Activated CD8-positive, alpha-beta memory T cell treated with anti-CD3 and anti-CD28 coated beads, Interleukin-2, amount 50 U/mL, for 48 hours (primary cell): ENCODE measurements at places on chromosomes 5 and 9.

DNA sequence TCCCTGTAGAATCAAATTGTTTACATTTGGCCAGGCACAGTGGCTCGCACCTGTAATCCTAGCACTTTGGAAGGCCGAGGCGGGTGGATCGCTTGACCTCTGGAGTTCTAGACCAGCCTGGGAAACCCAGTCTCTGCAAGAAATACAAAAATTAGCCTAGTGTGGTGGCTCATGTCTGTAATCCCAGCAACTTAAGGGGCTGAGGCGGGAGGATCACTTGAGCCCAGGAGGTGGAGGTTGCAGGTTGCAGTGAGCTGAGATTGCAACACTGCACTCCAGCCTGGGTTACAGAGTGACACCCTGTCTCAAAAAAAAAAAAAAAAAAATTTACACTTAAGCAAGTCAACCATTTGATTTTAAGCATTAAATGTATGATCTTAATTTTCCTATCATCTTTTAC is 17.5 kb upstream of the IQGAP2 start:
- DNase-seq, result no peak

DNA sequence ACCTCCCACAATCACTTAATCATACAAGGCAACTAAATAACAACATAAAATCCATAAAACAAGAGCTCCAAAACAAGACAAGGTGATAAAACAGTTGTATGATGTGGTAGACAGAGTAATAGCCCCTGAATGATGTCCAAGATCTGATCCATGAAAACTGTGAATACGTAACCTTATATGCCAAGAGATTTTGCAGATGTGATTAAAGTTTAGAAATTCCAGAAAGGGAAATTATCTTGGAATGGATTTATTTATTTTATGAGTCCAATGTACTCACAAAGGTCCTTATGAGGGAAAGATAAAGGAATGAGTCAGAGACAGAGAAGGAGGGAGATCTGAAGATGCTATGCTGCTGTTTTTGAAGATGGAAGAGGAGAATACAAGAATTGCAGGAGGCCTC is 1775.7 kb upstream of the C9orf72 start:
- no peak for DNase-seq

GRCh38 chr5:1341863-1342262 is 3.0 kb downstream of the CLPTM1L start:
- DNase-seq, result no peak

- DNase-seq, result no peak
Measured at GRCh38 chr9:123326662-123327093, 29.3 kb upstream of the CRB2 start.

DNA sequence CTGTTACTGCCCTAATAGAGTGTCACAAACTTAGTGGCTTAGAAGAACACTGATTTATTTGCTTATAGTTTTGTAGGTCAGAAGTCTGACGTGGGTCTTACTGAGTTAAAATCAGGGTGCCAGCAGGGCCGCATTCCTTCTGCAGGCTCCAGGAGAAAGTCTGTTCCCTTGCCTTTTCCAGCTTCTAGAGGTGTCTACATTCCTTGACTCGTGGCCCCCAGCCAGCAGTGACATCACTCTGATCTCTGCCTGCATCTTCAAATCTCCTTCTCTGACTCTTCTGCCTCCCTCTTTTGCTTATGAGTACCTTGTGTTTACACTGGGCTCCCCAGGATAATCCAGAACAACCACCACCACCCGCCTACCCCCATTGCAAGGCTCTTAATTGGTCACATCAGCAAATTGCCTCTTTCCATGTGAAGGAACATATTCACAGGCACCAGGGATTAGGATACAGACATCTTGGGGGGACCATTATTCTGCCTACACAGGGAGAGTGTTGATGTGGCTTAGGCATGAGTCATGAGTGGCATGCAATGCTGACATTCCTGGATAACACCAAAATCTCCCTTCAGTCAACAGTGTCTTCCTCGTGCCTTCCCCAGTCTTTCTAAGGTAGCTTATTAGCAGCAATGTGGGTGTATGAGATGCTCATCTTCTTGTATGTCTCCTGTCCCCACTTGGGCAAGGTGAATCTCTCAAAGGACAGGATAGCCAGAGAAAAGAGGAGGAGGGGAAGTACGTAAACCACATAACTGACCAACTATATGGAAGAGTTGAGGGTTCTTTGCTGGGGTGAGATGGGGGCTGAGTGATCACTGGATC is 24.4 kb downstream of the CYFIP2 start:
- DNase-seq, result peak; percentile 47

- no peak for DNase-seq
Measured at GRCh38 chr5:59798862-59799667, 94.5 kb downstream of the PDE4D start.

DNA sequence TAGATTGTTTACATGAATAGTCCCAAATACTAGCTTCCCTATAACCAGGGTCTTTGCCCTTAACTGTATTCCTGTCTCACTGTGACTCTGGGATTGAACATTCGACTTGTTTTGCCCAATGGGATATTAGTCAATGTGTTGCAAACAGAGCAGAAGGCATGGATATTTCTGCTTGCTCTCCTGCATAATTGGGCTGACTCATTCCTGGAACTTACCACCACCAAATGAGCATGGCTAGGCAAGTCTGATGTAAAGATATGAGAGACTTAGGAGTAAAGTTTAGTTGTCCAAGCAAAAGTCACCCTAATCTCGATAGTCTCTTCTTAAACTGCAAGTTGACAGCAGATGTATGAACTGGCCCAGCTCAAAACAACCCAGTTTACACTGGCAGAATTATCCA is 273.5 kb upstream of the CCNG1 start:
- no peak for DNase-seq

- DNase-seq, result peak; percentile 54
Measured at GRCh38 chr9:109817846-109818472, 38.0 kb downstream of the PALM2AKAP2 start.

- DNase-seq, result no peak
Measured at GRCh38 chr5:144085381-144085780, 85.1 kb downstream of the YIPF5 start.

DNA sequence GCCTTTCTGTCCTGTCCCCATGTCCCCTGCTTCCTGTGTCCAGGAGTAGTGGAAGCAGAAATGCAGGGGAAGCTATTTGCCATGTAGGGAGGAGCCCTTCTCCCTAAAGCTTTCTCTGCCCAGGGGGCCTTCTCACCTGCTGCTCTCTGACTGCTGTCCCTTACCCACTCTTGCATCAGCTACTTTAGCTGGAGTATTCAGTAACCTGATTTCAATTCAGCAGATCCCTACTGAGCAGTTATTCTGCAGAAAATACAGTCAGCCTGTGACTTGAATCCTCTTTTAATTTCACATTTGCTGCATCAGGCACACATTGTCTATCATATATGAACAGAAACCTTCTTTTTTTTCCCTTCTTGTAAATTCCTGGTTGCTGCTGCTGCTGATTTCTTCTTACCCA is 90.4 kb downstream of the MVB12B start:
- no peak for DNase-seq

DNA sequence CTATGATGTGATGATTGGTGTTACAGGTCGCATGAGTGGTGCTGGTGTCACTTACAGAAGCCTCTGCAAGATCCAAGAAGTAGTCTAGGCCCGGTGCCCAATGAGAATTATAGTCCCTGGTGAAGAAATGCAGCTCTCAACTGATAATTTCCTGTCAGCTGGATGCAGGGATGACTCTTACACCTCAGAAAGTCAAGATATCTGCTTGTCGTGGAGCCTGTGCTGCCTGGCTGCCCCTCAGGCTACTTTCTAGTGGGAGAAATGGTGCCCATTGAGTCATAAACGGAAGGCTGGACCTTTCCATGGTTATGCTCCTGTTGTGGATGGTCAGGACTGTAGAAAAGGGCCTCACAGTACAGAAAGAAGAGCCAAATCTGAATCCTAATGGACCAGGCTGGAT is 46.8 kb upstream of the NXNL2 start:
- no peak for DNase-seq

- DNase-seq, result no peak
Measured at GRCh38 chr5:178074266-178074952, 38.9 kb upstream of the N4BP3 start.

DNA sequence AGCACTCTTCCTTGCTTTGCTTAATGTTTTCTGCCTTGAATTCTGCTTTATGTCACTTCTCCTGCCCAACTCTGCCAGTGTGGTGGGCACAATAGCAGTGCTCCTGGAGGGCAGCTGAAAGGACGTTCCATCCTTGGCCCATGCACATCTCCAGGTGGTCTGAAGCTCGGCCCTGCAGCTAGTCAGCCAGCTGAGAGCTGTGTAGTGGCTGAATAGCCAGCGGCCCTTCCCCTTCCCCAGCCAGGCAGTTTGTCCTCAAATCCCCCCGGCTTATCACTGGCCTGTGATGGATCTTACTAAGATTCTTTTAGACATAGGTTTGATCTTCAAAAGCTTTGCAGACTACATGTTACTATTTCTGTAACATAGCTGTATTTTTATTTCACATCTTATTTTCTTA is 42.7 kb upstream of the ANGPTL2 start:
- peak; percentile 30 for DNase-seq

GRCh38 chr5:129858131-129858675 is 46.1 kb upstream of the CHSY3 start:
- DNase-seq, result no peak

GRCh38 chr9:73923796-73924195 is 573.3 kb upstream of the RORB start:
- no peak for DNase-seq

- DNase-seq, result no peak
Measured at GRCh38 chr5:80930940-80931339, 29.2 kb upstream of the RASGRF2 start.

DNA sequence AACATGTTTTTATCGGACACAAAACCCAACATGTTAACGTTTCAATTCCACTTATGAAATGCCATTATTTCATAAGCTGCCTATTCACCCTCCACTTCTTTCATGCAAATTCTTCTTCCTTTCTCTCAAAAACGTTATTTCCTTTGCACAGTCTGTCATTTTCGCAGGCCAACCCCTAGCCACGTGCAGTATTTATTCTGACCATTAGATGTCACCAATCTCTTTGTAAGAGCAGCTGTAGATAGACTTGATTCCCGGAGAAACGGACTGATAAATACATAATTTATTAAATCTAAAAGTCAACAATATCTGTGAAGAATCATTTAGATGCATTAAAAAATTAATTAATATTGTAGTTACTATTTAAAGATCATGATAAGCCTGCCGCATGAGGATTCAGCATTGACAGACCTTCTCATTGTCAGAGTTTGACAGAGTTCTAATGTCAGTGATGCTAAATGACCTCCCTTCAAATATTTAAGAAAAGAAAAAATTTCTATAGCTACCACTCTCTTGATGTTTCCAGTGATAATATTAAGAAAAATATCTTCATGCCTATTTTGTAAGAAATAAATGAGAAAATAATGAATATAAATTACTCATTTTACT is 933.6 kb downstream of the CDH12 start:
- no peak for DNase-seq

DNA sequence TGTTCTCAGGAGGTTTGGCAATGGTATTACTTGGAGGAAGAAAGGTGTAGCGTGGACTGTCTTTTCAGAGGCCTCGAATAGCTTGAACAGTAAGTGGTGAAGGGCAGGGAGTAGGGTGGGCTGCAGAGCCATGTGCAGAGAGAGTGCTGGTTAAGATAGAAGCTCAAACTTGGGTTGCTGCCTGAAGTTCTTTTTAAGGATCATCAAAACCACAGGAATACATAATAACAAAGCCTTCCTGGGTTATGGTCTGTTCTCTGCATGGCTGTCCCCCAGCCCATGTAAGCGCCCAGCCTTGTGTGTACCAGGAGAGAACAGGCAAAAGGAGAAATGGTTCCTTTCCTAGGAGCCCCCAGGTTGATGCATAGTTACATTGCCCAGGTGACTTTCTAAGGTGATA is 43.9 kb downstream of the RCL1 start:
- DNase-seq, result no peak

GRCh38 chr9:128554155-128554862 is 1.9 kb downstream of the SPTAN1 start:
- DNase-seq, result peak; percentile 59

DNA sequence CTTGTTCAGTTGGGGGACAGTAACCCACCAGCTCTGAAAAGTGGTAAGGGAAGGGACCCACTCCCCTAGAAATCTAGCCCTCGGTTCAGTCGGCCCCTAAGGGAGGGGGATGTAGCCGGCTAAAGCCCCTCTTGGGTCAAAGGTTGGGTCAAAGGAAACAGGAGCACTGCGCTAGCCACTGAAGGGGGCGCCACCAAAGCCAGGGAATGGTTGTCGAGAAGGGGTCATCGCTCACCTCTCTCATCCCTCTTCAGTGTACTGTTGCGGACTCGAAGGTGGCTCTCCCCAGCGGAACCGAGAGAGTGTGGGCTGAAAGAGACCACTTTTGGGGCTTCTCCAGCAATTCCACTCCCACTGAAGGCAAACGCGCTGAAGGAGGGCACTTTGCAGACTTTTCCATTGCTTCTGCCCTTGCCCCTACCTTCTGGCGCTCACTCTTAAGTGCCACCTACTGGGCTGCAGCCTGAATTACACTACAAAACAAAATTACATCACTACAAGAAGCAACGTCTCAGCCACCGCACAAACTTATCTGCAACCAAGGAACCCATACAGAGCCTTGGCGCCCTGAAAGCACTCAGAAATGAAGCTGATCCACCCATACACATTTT is 396.9 kb downstream of the PDE4D start:
- peak; percentile 49 for DNase-seq

- DNase-seq, result no peak
Measured at GRCh38 chr9:97359147-97359546, 51.7 kb downstream of the CCDC180 start.
